ENCODE measurements at places on chromosomes 7 and 10.

DNA sequence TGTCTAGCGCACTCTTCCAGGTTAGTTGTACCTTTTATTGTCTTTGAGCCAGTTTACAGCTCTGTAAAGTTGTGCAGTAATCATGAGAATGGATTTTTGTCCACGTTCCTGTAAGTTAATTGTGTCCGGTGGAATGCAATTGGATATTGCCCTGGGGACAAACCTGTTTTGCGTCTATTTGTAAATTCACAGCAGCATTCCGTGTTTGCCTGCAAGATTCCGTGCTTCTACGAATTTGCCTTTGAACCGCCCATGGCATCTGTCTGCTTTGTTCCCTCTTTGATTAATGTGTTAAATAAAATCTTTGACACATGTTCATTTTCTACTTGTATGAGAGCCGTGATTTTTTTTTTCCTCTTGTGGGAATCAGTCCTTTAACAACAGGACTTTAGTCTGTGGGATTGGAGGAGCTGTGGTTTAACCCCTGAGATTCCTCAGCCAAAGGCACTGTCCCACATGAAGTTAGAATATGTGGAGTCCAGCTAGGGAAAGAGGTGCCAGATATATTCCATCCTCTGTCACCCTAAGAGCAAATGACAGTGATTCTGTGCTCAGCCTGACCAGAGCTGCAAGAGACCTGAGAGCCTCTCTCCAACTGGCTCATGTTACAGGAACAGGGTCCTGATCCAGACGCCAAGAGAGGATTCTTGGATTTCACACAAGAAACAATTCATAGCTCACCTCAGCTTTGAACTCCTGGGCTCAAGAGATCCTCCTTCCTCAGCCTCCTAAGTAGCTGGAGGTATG is 126.3 kb downstream of the COL26A1 start:
- DNase-seq = peak; percentile 66
- H3K27me3 ChIP-seq = no peaks in the 10 kb centered on the region

GRCh38 chr10:125064681-125065492 is 95.5 kb downstream of the CTBP2 start:
- peaks cover 53% of the 10 kb centered on the region for H3K4me1 ChIP-seq
- no peak overlapping the region for H3K4me3 ChIP-seq
- H3K27me3 ChIP-seq = no peaks in the 10 kb centered on the region
- DNase-seq = peak; percentile 79

DNA sequence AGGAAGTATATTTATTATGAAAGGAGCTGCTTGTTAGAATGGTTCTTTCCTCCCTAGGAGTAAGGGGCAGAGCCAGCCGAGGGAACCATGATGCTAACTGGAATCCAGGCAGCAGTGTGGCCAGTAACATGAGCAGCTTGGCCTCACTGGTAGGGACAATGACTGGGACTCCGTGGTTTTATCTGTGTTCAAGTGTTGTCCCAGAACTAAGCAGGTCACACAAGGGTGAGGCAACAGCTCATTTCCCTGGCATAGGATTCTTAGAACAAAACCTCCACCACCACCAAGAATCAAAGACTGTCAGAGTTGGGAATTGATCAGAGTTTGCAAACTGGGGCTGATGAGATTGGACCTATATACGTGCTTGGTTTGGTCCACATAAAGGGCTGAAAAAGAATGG is 138.9 kb upstream of the COBL start:
- DNase-seq = no peak
- no peak overlapping the region for H3K4me3 ChIP-seq
- no peaks in the 10 kb centered on the region for H3K36me3 ChIP-seq
- no peak overlapping the region for H3K27ac ChIP-seq

- no peaks in the 10 kb centered on the region for H3K4me1 ChIP-seq
- H3K27ac ChIP-seq = no peak overlapping the region
- no peak overlapping the region for H3K4me3 ChIP-seq
- H3K27me3 ChIP-seq = no peaks in the 10 kb centered on the region
- DNase-seq = no peak
Measured at GRCh38 chr7:47932016-47932415, 16.2 kb downstream of the PKD1L1 start.

GRCh38 chr7:129845178-129845971 is 107.4 kb downstream of the UBE2H start:
- H3K4me1 ChIP-seq = no peaks in the 10 kb centered on the region
- DNase-seq = no peak
- no peak overlapping the region for H3K27ac ChIP-seq
- H3K4me3 ChIP-seq = no peak overlapping the region
- no peaks in the 10 kb centered on the region for H3K27me3 ChIP-seq
- H3K36me3 ChIP-seq = no peaks in the 10 kb centered on the region

DNA sequence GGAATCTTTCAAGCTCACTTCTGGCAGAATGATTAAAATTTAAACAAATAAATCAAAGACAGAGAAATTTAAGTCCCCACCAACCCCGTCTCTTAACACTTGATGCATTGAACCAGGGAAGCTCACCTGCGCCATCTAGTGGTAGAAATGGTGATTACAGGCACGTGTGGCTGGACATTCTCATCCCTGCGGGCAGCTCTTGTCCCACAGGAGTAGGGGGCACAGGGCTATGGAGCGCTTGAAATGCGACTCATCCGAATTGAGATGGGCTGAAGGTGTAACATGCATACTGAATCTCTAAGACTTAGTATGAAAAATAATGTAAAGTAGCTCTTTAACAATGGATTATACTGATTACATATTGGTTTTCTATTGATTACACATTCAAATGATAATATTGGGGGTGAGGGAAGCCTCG is 24.8 kb upstream of the SLIT1 start:
- H3K4me1 ChIP-seq = no peaks in the 10 kb centered on the region
- peak; percentile 63 for DNase-seq
- H3K36me3 ChIP-seq = no peaks in the 10 kb centered on the region
- no peak overlapping the region for H3K4me3 ChIP-seq
- no peak overlapping the region for H3K27ac ChIP-seq

DNA sequence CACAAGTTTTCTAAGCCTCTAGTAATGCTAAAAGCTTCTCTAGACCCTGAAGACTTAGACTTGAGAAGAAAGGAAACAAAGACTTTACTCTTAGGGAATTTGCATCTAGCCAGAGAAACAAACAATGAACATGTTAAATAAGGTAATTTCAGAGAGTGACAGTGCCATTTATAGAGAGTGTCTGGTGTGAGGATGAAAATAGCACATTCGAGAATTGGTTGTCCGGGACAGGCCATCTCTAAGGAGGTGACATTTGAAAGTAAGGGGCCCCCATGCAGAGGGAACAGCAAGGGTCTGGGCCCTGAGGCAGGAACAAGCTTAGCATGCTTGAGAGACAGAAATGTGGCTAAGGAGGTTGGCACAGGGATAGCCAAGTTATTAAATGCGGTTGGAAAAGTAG is 48.1 kb downstream of the ADAM22 start:
- no peak for DNase-seq
- no peak overlapping the region for H3K4me3 ChIP-seq
- H3K36me3 ChIP-seq = no peaks in the 10 kb centered on the region
- no peak overlapping the region for H3K27ac ChIP-seq
- H3K27me3 ChIP-seq = no peaks in the 10 kb centered on the region

DNA sequence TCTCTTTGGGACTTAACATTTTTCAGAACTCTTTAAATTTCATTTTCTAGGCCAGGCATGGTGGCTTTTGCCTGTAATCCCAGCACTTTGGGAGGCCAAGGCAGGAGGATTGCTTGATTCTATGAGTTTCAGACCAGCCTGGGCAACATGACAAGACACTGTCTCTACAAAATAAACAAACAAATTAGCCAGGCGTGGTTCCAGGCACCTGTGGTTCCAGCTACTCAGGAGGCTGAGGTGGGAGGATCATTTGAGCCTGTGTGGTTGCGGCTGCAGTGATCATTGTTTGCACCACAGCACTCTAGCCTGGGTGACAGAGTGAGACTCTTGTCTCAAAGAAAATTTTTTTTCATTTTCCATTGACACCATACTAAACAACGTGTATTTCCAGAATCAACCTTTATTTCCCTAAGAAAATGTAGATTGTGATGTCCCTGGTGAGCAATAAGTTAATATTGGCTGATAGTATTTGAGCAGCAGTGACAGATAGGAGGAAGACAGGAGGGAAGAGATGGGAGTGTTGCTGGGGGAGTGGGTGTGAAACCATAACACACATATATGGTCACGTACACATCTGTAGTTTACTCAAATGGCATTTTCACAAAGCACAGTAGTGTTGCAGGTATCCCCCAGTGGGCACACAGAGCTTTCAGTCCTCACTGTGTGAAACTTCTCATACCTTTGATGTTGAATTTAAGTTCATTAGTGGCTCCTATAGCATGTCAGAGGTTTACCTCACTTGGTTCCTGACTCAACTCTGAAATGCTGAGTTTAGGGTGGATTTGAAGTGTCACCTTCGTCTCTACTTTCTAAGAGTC is 205.6 kb downstream of the AUTS2 start:
- no peaks in the 10 kb centered on the region for H3K36me3 ChIP-seq
- no peak overlapping the region for H3K27ac ChIP-seq
- no peaks in the 10 kb centered on the region for H3K4me1 ChIP-seq
- H3K4me3 ChIP-seq = no peak overlapping the region
- H3K27me3 ChIP-seq = no peaks in the 10 kb centered on the region
- no peak for DNase-seq

DNA sequence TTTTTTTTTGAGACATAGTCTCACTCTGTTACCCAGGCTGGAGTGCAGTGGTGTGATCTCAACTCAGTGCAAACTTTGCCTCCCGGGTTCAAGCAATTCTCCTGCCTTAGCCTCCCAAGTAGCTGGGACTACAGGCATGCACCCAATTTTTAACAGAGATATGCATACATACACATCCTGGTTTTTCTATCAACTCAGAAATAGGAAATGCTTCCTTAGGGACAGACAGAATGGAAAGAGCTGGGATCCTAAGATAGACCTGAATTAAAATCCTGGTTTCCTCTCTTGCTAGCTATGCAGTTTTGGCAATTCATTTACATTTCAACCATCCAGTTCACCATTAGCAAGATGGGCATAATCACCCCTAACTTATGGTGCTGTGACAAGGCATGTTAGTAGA is 347.5 kb downstream of the GPAM start:
- H3K27me3 ChIP-seq = no peaks in the 10 kb centered on the region
- no peak overlapping the region for H3K27ac ChIP-seq
- no peak for DNase-seq
- H3K36me3 ChIP-seq = no peaks in the 10 kb centered on the region

DNA sequence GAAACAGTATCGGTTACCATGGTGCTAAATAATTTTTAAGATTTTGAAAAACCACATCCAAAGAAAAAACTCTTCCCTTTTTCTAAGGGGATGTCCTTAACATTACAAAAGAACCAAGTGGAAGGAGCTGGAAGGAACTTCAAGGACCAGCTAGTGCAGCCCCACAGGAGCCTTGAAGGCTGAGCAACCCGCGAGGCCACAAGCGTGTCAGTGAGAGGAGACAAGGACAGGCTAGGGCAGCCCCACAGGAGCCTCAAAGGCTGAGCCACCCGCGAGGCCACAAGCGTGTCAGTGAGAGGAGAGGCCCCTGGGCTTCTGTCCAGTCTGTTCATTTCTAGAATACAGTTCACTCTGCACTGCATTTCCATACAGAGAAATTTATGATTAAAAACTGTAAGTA is 80.1 kb upstream of the ATP6V0A4 start:
- no peak overlapping the region for H3K4me3 ChIP-seq
- no peaks in the 10 kb centered on the region for H3K4me1 ChIP-seq
- no peaks in the 10 kb centered on the region for H3K36me3 ChIP-seq
- H3K27me3 ChIP-seq = no peaks in the 10 kb centered on the region
- H3K27ac ChIP-seq = no peak overlapping the region
- DNase-seq = no peak

DNA sequence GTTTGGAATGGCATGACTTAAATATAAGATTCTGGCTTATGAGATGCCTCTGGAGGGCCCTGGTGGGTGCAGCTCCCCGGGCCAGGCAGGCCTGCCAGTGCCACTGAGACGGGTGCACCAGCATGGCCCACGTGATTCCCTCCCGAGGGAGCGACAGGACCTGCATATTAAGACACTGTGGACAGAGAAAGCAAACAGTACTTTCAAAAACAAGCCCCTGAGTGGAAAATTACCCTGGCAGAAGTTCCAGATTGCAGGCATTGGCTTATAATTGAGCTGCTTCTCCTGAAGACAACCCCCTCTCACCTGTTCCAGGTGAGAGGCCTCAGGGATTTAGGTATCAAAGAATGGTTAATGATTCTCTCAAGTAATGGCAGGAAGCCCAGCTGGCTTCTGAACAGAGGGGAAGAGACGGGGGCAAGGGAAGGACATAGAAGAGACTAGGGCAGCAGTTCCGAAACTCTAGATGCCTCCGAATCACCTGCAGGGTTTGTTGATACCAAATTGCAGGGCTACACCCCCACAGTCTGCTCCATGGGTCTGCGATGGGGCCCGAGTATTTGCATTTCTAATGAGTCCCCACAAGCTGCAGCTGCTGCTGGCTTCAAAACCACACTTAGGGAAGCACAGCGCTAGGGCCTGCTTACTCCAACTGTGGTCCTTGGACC is 66.0 kb upstream of the DOCK1 start:
- DNase-seq = peak; percentile 78
- H3K36me3 ChIP-seq = no peaks in the 10 kb centered on the region
- H3K27me3 ChIP-seq = no peaks in the 10 kb centered on the region
- no peaks in the 10 kb centered on the region for H3K4me1 ChIP-seq
- no peak overlapping the region for H3K27ac ChIP-seq

DNA sequence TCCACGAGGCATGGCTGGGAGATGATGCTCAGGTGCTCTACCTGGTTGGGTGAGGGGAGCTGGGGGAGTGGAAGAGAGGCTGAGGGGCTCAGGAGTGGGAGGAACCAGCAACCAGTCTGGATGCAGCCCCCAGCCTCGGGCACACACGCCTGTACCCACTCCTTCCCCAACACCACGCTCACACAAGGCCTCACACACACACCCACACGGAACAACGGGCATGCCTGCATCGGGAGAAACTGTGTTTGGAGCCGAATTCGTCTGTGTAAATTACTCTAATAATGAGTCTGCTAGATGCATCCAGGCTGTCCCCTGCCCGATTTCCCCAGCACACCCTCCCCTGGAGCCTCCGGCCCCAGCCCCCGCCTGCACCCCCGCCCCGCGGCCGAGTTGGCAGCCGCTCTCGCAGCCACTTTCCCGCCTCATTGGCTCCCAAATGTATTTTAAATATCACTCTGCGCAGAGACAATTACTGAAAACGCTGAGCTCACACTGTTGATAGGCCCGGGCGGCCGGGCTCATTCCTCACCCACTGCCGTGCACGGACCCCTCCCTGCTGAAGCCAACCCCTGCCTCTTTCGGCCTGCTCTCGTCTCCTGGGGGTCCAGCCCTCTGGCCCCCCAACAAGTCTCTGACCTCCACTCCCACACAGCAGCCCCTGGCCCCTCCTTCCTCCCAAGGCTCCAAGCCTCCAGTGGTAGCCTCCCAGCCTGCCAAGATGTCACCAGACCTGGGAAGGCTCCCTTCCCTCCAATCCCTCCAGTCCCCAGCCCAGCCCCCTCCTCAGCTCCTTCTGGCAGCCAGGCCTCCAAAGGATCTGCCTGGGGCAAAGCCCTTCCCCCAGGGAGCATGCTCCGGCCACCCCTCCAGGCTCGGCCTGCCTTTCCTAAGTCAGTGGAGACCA is 11.1 kb downstream of the H2BK1 start:
- H3K4me1 ChIP-seq = no peaks in the 10 kb centered on the region
- H3K27me3 ChIP-seq = no peaks in the 10 kb centered on the region
- DNase-seq = no peak
- H3K27ac ChIP-seq = no peak overlapping the region
- H3K4me3 ChIP-seq = no peak overlapping the region

GRCh38 chr7:80263821-80264220 is 129.2 kb downstream of the GNAI1 start:
- no peaks in the 10 kb centered on the region for H3K36me3 ChIP-seq
- no peak for DNase-seq
- H3K27ac ChIP-seq = no peak overlapping the region
- no peaks in the 10 kb centered on the region for H3K27me3 ChIP-seq

Data from prostate gland (tissue), 2 donors.